ENCODE measurements at places on chromosomes 13 and 19. TPM values are rescaled to one million over a fixed set of nuclear protein-coding genes. Genes with fewer than 3 reads are reported as not detected.

- no peak for DNase-seq
Observed at GRCh38 chr19:54418930-54419800, 3.9 kb downstream of the TTYH1 start.

GRCh38 chr13:79686441-79686840, 205.5 kb downstream of the NDFIP2 start:
- DNase-seq, result no peak

The PSMC4 gene
- 65.7 TPM for total RNA-seq

The SAFB2 gene
- 24.2 TPM for total RNA-seq

DNA sequence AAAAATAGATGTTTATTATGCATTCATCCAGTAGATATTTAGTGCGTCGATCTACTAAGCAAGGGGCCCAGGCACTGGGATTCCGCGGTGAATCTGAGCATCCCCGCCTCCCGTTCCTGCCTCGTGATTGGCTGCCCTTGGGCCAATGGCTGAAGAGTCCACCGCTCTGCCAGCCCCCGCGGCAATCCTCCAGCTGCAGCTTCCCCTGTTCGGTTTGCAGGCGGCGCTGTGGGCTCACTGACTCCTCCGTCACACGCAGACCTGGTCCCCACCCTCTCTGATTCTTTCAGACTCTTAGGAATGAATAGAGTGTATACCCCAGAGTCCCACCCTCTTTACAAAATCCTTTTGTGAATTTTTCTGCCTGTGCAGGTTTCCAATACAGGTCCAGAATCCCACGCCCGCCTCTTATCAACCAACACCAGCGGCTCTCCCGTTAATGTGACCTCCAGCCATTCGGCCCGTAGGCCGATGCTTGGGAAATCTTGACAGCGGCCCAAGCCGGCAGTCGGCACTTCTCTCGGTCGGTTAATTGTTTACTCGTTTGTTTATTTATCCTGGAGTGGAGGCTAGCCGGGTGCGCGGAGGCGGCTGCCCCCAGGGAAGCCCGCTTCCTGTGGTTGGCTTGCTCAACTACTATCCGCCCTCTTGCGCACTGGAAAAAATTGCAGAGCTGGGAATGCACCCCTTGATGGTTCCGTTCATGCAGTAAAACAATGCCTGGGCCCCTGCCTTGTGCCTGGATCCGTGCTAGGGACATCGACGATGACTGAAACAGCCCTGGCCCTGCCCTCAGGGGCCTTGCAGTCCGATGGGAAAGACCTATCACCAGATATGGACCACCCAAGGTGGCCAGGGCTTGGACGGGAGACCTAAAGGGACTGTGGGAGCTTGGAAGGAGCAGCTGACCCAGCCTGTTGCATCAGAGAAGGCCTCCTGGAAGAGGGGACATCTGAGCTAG, 4.5 kb upstream of the ARHGAP35 start:
- DNase-seq, result peak; percentile 97

The GJA3 gene
- not detected for total RNA-seq

GRCh38 chr13:70310396-70311119, 202.3 kb upstream of the KLHL1 start:
- no peak for DNase-seq

The KCNRG gene
- total RNA-seq, result 5.9 TPM

GRCh38 chr19:1411255-1412191, 4.1 kb downstream of the DAZAP1 start:
- no peak for DNase-seq

DNA sequence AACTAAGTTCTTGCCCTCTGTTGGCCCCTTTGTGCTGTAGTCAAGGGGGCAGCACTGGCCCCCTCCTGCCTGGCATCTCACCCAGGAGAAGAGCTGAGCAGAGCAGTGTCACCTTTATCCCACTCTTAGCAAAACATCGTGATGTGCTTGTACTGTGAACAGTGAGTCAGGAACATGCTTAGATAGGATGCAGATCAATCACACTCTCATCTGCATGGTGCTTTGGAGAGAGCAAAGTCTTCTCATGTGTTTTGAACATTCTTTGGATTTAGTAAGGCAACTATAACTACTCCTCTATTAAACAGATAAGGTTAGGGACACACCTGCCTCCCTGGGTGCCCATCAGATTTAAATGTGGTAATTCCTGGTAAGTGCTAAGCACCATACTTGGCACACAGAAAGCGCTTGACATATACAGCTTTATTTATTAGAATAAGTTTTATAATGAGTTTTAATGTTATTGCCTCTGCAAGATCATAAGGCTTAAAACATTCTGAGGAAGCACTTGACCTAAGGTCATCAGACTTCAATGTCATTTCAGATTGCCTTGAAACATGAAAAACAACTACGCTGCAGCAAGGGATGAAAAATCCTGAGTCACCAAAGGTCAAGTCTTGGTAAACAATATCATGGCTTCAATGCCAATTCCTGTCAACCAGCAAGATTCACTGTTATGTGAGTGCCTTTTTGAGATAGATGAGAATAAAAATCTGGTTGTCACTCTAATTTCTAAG, 82.4 kb upstream of the IRS2 start:
- no peak for DNase-seq

DNA sequence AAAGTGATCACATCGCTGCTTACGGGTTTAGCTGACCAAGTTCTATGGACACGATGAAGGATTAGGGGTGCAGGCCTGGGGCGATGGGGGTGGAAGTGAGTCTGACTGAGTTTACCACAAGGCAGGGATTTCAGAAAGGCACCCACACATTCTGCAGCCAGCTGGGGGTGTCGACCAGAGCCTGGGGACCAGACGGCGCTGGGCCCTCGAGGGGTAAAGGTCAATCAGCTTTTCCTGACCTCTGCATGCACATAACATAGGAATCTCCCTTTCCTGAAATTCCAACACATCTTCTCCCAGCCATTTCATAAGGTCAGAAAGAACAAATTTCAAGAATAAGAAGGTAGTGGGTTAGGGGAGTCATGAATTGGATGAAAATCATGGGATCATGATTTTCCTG, 92.0 kb downstream of the ZNF536 start:
- no peak for DNase-seq

DNA sequence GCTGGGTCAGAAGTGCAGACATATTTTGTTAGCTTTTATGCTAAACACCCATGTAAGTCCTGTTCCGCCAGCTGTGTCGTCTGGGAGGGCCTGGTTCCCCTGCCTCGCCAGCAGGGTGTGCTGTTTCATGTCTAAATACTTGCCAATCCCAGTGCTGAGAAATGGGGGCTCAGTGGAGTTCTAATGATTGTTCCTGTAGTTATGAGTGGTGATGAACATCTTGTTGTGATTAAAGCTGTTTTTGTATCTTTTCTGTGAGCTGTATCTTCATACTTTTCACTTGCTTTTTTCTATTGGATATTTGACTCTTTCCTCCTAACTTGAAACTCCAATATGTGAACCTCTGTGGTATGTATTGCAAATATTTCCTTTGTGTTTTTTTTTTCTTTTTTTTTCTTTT, 32.7 kb downstream of the KDM4B start:
- peak; percentile 69 for DNase-seq

GRCh38 chr19:41288673-41289530, 21.1 kb upstream of the CCDC97 start:
- DNase-seq, result no peak

GRCh38 chr19:7366701-7367420, 18.1 kb downstream of the ARHGEF18 start:
- peak; percentile 43 for DNase-seq

The CSNK1A1L gene
- total RNA-seq, result not detected

- no peak for DNase-seq
Observed at GRCh38 chr19:11982526-11982925, 17.7 kb downstream of the ZNF763 start.

- no peak for DNase-seq
Observed at GRCh38 chr13:26280822-26281221, 26.9 kb downstream of the CDK8 start.

The SHC2 gene
- 28.4 TPM for total RNA-seq

DNA sequence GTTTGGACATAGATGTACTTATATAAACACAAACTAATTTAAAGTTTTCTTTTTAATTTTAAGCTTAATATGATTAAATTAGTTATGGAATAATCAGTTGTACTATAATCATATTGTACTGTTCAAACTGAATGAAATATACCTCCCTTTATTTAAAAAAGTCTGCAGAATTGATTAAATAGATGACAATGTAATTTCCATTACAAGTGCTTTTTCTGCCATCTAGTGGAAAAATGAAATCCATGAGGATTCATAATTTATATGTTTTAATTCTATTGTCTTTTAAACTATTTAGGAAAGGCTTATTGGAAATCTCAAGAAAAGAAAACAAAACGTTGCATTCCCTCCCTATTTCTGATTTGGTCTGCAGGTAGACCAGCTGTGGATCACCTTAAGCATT, 30.9 kb downstream of the MZT1 start:
- DNase-seq, result peak; percentile 28

The BRSK1 gene
- under 0.01 TPM for total RNA-seq

DNA sequence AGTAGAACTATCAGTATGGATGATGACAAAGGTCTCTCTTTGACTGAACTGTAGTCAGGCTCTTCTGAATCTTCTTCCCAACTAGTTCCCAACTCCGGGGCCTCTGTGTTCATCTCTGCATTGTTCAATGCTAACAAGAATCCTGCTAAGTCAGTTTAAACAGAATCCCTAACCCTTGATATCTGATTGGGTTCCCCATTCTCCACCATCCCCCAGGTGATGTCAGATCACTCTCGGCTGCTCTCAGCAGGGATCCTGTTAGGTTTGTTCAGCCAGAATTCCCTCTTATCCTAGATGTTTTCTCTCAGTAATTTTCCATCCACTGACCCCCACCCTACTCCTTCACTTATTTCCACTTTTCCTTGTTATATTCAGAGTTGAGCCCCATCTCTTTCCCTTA, 223.6 kb downstream of the RGCC start:
- DNase-seq, result no peak

DNA sequence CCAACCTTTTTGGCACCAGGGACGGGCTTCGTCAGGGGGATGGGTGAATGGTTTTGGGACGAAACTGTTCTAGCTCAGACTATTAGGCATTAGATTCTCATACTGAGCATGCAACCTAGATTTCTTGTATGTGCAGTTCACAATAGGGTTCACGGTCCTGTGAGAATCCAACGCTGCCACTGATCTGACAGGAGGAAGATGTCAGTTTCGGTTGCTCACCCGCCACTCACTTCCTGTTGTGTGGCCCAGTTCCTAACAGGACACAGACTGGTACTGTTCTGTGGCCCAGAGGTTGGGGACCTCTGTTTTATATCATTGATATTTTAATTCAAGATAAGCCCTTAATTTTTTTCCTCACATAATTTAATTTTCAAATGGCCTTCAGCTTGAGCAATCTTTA, 26.7 kb upstream of the TDRD3 start:
- no peak for DNase-seq

The ZNF541 gene
- total RNA-seq, result 0.20 TPM

The RNF17 gene
- total RNA-seq, result 0.20 TPM

The PLK5 gene
- total RNA-seq, result not detected

DNA sequence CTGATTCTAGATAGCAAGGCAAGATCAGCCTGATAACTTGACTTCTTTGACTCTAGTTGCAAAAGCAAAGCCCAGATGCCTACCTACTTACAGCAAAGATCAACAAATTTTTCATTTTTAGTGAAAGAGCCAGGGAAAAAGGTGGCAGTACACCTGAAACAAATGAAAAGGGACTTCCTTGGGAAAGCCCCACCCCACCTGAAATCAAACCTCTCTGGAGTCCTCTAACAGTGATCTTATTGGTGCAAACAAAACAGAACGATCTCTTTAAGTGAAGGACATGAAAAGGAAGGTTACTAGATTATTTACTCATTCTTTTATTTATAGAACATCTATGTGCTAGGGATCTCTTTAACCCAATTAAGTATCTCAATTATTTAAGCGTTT, 507 bp upstream of the LCP1 start:
- DNase-seq, result no peak

GRCh38 chr13:71626421-71627117, 240.4 kb downstream of the DACH1 start:
- peak; percentile 1 for DNase-seq

DNA sequence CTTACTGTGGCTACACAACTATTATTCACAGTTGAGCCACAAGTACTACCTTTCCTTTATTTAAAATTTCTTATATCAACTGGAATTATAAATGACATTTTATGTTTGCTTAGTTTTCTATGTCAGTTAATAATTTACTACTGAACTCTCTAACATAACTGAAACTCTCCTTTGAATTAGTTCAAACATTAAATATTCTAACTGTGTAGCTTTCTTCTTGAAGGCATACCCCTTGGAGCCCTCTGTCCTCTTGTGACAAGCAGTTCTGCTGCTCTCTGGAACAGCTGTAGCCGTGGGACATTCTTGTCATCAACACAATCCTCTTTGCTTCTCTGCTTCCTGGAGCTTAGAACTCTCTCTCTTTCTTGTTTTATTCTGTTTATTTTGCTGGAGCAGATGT, 244.8 kb downstream of the NHLRC3 start:
- no peak for DNase-seq

GRCh38 chr13:112697756-112698655, 8.2 kb downstream of the ATP11A start:
- DNase-seq, result no peak

GRCh38 chr13:110047496-110047895, 259.5 kb downstream of the COL4A1 start:
- no peak for DNase-seq

DNA sequence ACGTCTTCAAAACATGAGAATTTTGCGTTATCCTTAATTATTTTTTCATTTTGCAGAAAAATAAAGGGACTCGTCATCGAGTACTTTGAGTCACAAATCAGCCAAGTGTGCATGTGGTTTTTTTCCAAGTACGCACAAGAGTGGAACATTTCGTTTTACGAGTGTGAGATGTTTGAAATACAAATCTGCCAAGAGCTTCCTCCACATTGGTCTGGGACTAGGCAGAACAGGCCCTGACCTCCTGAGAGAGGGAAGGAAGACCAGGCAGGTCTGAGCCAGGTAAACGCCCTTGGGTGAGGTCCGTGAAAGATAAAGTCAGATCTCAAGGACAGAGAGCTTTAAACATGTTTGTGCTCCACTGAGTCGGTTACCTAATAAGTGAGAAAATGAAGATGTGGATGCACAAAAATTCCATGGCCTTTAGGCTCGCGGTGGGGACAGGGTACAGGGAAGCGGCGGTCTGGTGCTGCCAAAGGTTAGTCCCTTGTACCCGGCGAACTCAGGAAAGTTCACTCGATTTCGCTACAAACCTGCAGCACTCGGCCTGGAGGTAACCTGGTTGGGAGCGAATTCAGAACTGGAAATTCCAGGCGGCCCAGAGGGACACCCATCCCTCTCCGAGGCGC, 473 bp upstream of the ITM2B start:
- DNase-seq, result peak; percentile 21

- no peak for DNase-seq
Observed at GRCh38 chr13:22107549-22107948, 436.7 kb downstream of the FGF9 start.

DNA sequence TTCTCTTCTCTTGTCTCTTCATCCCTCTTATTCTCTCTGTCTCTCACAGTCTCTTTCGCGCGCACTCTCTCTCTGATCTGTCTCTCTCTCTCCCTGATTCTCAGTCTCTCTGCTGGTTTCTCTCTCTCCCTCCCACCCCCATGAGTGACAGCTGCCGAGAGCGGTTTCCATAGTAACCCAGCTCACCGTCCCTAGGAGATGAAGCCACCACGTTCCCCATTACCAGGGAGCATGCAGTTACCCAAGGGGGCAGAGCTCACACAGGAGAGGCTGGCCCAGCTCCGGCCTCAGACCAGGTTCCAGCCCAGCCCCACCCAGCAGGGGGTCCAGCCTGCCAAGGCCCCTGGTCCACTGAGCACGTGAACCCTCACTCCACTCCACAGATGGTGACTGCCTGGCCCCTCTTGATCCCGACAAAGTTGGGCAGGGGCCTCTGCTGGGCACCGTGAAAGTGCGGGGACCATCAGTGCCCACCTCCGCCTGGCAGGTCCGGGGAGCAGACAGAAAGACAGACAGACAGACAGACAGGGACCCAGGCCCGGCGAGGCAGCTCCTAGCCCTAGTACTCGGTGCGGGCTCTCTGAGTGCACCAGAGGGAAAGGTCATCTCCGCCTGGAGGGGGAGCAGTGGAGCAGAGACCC, 50.6 kb downstream of the CELF5 start:
- peak; percentile 13 for DNase-seq
